ENCODE measurements at places on chromosomes 12 and 14.

DNA sequence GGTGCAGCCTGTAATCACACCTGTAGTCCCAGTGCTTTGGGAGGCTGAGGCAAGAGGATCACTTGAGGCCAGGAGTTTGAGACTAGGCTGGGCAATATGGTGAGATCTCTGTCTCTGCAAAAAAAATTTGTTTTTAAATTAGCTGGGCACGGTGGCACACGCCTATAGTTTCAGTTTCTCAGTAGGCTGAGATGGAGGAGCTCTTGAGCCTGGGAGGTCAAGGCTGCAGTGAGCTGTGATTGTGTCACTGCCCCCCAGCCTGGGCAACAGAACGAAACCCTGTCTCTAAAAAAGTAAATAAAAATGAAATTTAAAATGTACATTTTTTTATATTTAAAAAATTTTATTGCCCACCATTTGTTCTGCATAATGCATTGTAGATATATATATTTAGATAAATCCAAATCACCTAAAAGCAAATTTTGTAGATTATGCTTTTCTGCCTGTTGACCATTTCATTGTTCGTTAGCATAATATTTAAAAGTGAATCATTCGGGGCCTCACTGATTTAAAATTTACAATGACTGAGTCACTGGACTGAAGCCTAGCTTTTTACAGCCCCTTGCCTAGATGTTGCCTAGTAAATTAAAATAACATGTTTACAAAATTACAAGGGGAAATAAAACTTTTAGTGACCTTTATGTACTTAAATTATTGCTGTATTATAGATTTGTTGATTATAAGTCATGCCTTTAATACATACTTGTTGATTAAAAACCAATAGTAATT lies 87.9 kb downstream of the USP15 start:
- no peak overlapping the region for H3K27ac ChIP-seq
- no peaks in the 10 kb centered on the region for H3K4me1 ChIP-seq
- peaks cover 22% of the 10 kb centered on the region for H3K36me3 ChIP-seq
- H3K4me3 ChIP-seq, result no peak overlapping the region
- no peaks in the 10 kb centered on the region for H3K27me3 ChIP-seq
- DNase-seq, result no peak

DNA sequence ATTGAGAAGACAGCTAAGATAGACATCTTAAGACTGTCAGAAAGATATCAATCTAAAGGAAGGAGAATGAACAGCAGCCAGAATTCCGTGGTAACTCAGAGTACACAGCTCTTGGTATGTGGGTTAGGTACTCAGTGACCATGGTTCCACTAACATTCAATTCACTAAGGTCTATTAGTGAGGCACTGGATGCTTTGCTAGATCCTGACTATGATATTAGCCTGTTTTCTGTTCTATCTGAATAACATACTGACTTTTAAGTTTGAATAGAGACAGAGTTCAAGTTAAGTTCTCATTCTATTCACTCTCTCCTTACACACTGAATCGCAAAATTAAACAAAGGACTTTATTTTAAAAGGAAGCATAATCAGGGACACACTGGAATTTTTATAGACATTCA lies 106.4 kb downstream of the PRKD1 start:
- no peak for DNase-seq
- no peaks in the 10 kb centered on the region for H3K27me3 ChIP-seq
- peaks cover 22% of the 10 kb centered on the region for H3K4me1 ChIP-seq
- no peaks in the 10 kb centered on the region for H3K36me3 ChIP-seq

GRCh38 chr14:88095791-88096190 lies 90.9 kb downstream of the GPR65 start:
- no peak for DNase-seq
- no peaks in the 10 kb centered on the region for H3K36me3 ChIP-seq
- H3K4me3 ChIP-seq, result no peak overlapping the region
- no peak overlapping the region for H3K27ac ChIP-seq

- no peak for DNase-seq
- H3K27ac ChIP-seq, result no peak overlapping the region
- H3K27me3 ChIP-seq, result peaks cover 15% of the 10 kb centered on the region
- H3K4me3 ChIP-seq, result no peak overlapping the region
Observed at GRCh38 chr12:30880061-30880460, 46.5 kb upstream of the TSPAN11 start.

- no peak overlapping the region for H3K4me3 ChIP-seq
- peaks cover 15% of the 10 kb centered on the region for H3K4me1 ChIP-seq
- no peak for DNase-seq
- no peaks in the 10 kb centered on the region for H3K27me3 ChIP-seq
Observed at GRCh38 chr14:82492157-82492556, 958.5 kb upstream of the SEL1L start.

DNA sequence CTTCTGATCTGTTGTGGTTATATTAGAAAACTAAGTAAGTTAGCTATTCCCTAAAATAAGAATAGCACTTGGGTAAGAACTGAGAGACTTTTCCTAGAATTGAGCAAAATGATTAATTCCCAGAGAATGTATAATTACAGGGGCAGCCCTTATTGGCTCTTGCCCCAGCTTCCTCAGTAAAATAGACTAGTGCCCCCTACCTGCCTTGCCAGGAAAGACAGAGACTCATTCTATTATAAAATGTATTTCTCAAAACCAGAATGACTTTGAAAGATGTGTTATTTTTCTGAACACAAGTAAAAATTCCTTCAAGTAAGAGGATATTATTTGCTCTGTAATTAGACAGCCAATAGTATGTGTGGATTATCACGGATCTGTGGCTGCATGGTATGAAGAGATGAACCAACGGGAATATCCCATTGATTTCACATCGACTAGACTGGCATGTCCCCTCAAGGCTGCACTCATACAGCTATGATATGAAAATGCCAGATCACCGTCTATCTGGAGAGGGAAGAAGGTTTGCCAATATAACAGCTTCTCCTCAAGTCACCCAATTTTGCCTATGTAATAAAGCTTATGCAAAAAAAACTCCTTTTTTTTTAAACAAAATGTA lies 7.4 kb upstream of the GLRX5 start:
- H3K27ac ChIP-seq, result no peak overlapping the region
- H3K27me3 ChIP-seq, result no peaks in the 10 kb centered on the region
- no peak overlapping the region for H3K4me3 ChIP-seq

DNA sequence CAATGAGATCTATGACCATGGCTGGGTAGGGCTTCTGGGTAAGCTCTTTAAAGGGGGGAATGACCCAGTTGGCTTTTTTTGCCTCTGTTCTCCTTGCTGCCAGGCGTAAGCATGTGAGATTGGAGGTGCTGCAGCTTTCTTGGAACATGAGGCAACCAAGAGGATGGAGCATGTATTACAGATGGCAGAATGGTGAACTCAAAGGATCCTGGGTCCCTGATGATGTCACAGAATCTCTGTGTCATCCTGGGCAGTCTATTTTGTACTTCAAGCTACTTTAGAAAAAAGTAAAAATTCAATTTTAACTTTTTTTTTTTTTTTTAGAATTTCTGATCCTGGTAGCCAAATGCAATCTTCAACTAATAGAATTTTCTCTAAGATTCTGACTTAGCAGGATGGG lies 8.0 kb downstream of the KRT82 start:
- H3K4me1 ChIP-seq, result peaks cover 7% of the 10 kb centered on the region
- no peak overlapping the region for H3K27ac ChIP-seq
- H3K36me3 ChIP-seq, result no peaks in the 10 kb centered on the region
- no peak for DNase-seq

DNA sequence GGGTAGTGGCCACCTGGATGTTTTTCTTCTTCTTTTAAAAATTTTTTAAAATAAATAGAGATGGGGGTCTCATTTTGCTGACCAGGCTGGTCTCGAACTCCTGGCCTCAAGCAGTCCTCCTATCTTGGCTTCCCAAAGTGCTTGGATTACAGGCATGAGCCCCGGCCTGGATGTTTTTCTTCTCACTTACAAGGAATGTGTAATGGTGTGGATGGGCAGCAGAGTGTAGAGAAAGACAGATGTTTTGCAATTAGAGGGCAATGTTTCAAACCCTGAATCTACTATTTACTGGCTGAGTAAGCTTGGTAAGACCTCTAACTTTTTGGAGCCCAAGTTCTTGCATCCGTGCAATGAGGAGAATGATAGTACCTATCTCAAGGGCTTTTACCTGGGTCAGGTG lies 48.1 kb downstream of the ADCK1 start:
- no peak for DNase-seq
- no peaks in the 10 kb centered on the region for H3K27me3 ChIP-seq
- H3K36me3 ChIP-seq, result no peaks in the 10 kb centered on the region
- no peaks in the 10 kb centered on the region for H3K4me1 ChIP-seq
- no peak overlapping the region for H3K27ac ChIP-seq
- H3K4me3 ChIP-seq, result no peak overlapping the region

DNA sequence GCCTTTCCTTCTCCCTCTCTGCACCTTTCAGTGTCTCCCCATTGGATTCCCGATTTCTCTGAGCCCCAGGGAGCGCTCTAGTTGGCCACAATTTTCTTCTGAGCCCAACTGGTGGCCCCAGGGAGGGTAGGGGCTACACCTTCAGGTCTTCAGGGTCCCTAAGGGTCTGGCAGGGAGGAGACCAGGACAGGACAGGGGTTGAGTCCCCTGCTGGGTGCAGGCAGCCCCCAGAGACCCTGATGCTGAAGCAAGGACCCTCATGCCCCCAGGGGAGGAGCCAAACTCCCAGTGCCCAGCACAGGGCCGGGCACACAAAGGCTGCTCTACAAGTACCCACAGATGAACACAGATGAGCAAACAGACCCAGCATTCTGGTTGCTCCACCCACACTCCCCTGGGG lies 12.7 kb downstream of the FOXN4 start:
- H3K27me3 ChIP-seq, result peaks cover 15% of the 10 kb centered on the region
- H3K27ac ChIP-seq, result no peak overlapping the region
- H3K36me3 ChIP-seq, result no peaks in the 10 kb centered on the region
- no peak for DNase-seq
- H3K4me3 ChIP-seq, result no peak overlapping the region

DNA sequence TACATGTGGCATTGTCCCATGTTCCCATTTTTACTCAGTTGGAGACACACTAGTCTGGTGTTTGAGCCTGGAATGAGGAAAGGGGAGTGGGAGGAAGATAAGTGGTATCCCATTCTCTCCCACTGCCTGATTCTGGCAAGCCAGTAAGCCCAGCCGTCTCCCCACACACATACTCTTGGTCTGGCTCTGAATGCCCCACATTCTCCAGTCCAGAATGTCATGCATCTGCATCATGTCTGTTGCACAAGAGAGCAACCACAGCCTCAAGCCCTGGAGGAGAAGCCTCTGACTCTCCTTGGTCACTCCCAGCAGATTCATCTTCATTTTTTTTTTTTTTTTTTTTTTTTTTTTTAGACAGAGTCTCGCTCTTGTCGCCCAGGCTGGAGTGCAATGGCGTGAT lies 48.0 kb downstream of the DRAM1 start:
- no peaks in the 10 kb centered on the region for H3K27me3 ChIP-seq
- no peak for DNase-seq
- H3K4me3 ChIP-seq, result no peak overlapping the region
- no peaks in the 10 kb centered on the region for H3K4me1 ChIP-seq
- H3K27ac ChIP-seq, result no peak overlapping the region

GRCh38 chr14:99001241-99001640 lies 270.8 kb downstream of the BCL11B start:
- H3K27me3 ChIP-seq, result peaks cover 4% of the 10 kb centered on the region
- H3K27ac ChIP-seq, result no peak overlapping the region
- H3K4me1 ChIP-seq, result peaks cover 6% of the 10 kb centered on the region
- H3K4me3 ChIP-seq, result no peak overlapping the region
- H3K36me3 ChIP-seq, result no peaks in the 10 kb centered on the region
- DNase-seq, result no peak

DNA sequence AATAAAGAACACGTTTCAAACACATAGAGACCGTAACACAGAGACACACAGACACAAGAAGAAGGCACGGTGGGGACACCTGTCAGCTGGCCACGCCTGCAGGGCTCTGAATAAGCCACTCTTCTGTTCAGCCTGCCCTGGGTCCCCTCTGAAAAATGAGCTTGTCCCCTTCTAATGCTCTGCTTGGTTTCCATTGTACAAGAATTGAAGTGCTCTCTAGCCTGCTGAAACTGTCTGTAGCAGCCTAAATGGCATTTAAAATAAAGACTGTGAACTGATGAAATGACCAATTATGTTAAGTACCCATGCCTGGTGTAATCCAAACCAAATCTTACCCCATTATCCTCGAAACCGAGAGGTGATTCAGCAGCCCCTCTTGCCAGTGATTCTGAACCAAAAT lies 139.8 kb downstream of the FOXN3 start:
- no peak for DNase-seq
- no peaks in the 10 kb centered on the region for H3K4me1 ChIP-seq
- no peaks in the 10 kb centered on the region for H3K27me3 ChIP-seq
- no peak overlapping the region for H3K27ac ChIP-seq
- H3K36me3 ChIP-seq, result peaks cover 2% of the 10 kb centered on the region
- no peak overlapping the region for H3K4me3 ChIP-seq

DNA sequence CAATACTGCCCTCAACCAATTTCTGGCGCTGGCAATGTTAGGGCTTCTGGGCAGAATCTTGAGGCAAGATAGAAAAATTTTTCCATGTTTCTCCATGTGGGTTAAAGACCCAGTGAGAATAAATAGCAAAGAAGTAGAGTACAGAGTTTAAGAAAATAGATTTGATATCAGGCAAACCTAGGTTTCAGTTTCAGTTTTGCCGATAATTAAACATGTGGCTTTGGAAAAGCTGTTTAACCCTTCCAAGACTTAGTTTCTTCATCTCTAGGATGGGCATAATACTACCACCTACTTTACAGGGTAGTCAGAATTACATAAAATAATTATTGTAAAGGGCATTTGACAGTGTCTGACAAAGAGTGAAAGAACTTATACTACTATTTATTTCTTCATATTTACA lies 360.4 kb downstream of the PCNX1 start:
- peaks cover 1% of the 10 kb centered on the region for H3K36me3 ChIP-seq
- no peaks in the 10 kb centered on the region for H3K27me3 ChIP-seq
- no peak for DNase-seq
- H3K27ac ChIP-seq, result no peak overlapping the region

GRCh38 chr12:8970432-8970831 lies 18.9 kb upstream of the KLRG1 start:
- no peak for DNase-seq
- no peak overlapping the region for H3K4me3 ChIP-seq
- H3K27ac ChIP-seq, result no peak overlapping the region
- peaks cover 20% of the 10 kb centered on the region for H3K36me3 ChIP-seq

GRCh38 chr12:42059127-42059526 lies 85.5 kb downstream of the GXYLT1 start:
- H3K4me3 ChIP-seq, result no peak overlapping the region
- no peak for DNase-seq
- H3K27ac ChIP-seq, result no peak overlapping the region
- no peaks in the 10 kb centered on the region for H3K4me1 ChIP-seq
- peaks cover 7% of the 10 kb centered on the region for H3K36me3 ChIP-seq

- no peaks in the 10 kb centered on the region for H3K36me3 ChIP-seq
- H3K4me3 ChIP-seq, result no peak overlapping the region
- peak overlapping the region; percentile 6 for H3K27ac ChIP-seq
Observed at GRCh38 chr12:67592228-67593011, 56.1 kb upstream of the DYRK2 start.

- no peak overlapping the region for H3K4me3 ChIP-seq
- H3K27me3 ChIP-seq, result peaks cover 3% of the 10 kb centered on the region
- no peaks in the 10 kb centered on the region for H3K36me3 ChIP-seq
- DNase-seq, result no peak
Observed at GRCh38 chr12:72035625-72036024, 97.0 kb downstream of the TPH2 start.
